CD4-positive, alpha-beta T cell treated with Interleukin-4 for 1 hour (primary cell): ENCODE measurements at places on chromosomes 3 and 15.

GRCh38 chr15:29698030-29698701 is 124.1 kb downstream of the TJP1 start:
- no peak for DNase-seq

DNA sequence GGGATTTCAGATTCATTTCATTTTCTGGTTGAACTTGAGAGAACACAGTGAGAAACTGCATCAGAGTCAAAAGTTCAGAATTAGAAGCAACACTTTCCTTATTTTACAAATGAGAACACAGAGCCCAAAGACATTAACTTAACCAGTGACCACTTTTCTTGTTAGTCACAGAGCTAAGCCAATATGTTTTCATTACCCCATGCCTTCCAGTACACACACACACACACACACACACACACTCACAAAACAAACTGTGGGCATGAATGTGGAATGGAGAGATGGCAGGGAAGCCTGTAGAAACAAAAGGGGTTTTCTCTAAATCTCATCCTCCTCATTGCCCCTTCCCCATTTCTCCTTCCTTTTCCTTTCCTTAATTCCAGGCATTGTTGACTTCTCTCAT is 267.4 kb upstream of the GADL1 start:
- no peak for DNase-seq

- DNase-seq, result no peak
Measured at GRCh38 chr15:62739082-62739481, 303.5 kb upstream of the TPM1 start.

GRCh38 chr3:191238321-191238817 is 39.3 kb downstream of the OSTN start:
- no peak for DNase-seq

DNA sequence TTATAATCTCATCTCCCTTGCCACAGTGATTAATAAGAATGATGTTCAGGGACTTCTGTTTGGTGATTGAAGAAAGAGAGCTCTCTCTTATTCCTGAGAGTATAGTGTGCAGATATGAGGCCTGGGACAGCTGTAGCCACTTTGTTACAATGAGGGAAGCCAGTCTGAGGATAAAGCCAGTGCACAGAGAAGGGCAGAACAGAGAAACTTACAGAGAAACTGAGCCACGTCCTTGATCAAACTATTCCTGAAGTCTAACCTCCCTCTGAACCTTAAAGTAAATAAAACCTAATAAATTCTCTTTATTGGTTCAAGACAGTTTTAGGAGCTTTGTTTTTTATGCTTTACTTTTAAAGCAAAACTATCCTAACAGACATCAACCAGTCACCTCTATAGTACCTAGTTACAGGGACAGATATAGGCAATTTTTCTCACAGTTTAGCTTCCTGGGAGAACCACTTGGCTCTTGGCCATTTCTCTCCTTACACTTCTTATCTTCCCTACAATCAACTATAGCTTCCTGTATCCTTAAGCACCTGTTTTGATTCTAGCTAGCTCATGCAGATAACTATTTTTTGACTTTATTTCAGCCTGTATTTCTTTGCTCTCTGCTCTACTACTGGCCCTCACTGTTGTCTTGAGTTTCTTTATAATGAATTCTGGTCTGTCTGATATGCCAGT is 284.4 kb downstream of the SHQ1 start:
- no peak for DNase-seq

DNA sequence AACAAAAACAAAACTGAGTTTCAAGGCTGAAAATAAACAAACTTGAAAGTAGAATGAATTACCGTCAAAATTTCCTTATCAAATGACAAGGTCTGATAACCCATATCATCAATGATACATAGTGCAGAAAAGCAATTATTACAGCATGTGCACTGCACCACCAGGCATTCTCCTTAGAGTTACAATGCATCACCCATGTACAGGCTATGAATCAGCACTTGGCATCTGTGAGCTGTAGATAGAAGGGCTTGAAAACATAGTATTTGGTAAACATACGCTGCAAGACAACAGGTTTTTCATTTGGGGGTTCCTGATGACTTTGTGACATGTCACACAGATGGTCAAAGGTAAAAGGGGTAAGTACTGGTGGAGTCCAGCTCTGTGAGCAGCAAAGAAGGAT is 265.1 kb downstream of the CTNNB1 start:
- no peak for DNase-seq

- no peak for DNase-seq
Measured at GRCh38 chr15:90419738-90420406, 31.8 kb downstream of the IQGAP1 start.

GRCh38 chr3:137294139-137294538 is 336.4 kb downstream of the IL20RB start:
- DNase-seq, result no peak

GRCh38 chr3:150140614-150141321 is 170.1 kb upstream of the PFN2 start:
- DNase-seq, result no peak

DNA sequence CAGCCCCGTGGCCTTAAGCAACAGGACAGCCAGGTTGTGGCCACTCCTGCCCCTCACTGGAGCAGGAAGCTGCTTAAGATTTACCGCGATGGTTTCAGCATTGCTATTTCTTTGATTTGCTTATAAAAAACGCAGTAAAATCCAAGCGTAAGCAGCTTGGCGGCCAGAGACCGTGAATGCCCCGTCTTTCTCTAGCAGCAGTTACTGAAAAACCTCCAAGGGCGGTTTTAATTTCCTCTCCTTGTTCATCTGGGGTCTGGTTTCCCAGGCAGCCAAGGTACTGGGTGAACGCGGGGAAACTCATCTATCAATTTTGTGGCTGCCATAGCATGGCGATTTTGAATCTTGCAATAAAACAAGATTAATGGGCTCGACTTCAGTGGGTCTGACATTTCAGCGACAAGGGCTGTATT is 130.3 kb downstream of the MINAR1 start:
- DNase-seq, result no peak

GRCh38 chr3:186107215-186108105 is 1.4 kb downstream of the ETV5 start:
- DNase-seq, result no peak

GRCh38 chr3:8900869-8901268 is 62.4 kb downstream of the RAD18 start:
- no peak for DNase-seq

DNA sequence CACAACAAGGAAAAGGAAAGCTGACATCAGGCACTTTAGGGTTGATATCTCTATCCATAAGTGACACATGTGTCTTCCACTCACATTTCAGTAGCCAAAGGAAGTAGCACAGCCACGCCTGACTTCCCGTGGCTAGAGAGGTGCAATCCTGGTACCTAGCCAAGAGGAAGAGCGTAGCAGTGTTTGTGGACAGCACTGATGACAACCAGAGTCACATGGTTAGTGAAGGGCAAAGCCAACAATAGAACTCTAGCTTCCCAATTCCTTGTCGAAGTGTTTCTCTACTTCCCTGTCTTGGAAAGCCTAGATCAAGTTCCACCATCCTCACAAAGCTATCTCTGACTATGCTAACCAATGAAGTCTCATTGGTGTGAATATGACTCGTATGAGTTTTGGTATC is 189.2 kb downstream of the RSL24D1 start:
- no peak for DNase-seq

- no peak for DNase-seq
Measured at GRCh38 chr3:24145481-24145880, 200.4 kb downstream of the NR1D2 start.

GRCh38 chr15:27563765-27564370 is 535.2 kb downstream of the OCA2 start:
- DNase-seq, result no peak

- DNase-seq, result no peak
Measured at GRCh38 chr3:98690876-98691275, 72.3 kb upstream of the ST3GAL6 start.

DNA sequence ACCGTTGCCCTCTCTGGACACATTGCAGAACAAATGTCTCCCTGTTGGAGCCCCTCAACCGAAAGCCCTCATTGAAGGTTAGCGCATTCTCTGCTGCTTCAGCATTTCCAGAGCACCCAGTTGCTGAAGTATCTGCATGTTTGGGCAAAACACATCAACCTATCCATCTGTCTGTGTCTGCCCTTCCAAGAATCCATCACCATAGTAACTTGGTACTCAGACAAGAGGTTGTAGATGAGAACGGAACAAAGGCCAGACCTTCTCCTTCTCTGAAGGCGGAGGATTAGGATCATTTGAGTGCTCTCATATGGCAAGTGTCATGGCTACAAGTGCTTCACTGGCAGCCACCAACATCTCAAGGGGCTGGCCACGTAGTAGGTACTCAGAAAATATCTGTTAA is 23.1 kb upstream of the RHO start:
- DNase-seq, result no peak

GRCh38 chr3:107524841-107525643 is 2.3 kb downstream of the BBX start:
- peak; percentile 50 for DNase-seq

GRCh38 chr3:39189959-39190269 is 2.5 kb downstream of the XIRP1 start:
- DNase-seq, result peak; percentile 75

DNA sequence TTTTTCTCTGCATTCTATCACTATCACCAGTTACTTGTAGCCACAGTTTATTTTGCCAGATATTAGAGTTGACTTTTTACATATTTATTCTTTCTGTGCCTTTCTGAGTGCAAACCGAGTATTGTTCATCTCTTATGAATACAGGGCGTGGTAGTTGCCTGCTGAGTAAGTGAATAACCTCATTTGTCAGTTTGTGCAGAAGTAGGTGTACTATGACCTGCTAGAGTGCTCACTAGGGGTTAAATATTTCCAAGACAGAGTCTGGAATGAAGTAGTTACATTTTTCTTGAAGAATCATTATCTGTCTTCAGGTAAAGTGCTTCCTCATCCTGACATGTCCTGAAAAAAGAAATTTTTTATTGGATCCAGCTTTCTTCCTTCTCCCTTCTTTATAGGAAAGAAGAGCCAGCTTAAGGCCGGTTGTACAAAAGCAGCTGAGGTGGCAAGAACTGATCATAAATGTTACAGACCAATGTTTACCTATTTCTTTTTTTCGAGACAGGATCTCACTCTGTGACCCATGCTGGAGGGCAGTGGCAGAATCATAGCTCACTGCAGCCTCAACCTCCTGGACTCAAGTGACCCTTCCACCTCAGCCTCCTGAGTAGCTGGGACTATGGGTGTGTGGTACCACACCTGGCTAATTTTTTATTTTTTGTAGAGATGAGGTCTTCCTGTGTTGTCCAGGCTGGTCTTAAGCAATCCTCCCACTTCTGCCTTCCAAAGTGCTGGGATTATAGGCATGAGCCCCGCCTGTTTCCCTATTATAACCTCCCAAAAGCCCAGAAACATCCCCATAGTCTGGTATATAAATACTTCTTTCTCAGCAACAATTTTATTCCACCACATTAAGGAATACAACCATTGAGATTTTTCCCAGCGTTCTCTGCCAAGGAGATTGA is 182.5 kb downstream of the TPRG1 start:
- no peak for DNase-seq

DNA sequence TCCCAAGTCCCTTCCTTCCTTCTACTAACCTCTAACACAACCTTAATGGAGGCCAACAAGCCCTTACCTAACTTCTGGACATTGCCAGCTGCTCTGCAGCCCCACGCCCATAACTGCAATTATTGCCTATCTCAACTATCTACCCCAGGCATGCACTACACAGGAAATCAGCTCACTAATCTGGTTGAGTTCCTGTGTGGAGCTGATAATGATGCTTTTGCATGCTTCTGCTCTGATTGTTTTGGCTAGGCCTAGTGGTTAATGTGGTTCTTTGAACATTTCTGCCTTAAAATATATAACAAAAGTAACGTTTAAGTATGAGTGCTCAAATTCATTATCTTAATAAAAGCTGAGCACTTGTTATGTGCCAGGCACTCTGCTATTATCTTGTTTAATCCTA is 463.9 kb downstream of the MFSD1 start:
- no peak for DNase-seq

DNA sequence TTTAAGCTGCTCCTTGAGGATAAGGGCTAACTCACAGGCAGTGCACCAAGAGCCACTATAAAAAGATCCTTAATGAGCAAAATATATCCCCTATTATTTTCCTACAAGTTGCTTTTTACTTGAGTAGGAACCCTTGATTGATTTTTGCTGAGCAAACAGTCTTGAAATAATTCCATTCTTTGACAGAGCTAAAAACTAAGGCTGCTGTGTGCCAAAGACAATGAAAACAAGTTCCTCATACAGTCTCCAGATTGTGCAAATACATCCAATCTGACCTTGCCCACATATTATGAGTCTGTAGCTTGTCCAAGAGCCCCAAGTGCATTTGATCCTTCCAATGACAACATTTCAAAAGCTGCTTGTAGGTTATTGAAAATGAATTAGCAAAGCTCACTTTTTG is 15.0 kb downstream of the PRKAR2A start:
- DNase-seq, result no peak

DNA sequence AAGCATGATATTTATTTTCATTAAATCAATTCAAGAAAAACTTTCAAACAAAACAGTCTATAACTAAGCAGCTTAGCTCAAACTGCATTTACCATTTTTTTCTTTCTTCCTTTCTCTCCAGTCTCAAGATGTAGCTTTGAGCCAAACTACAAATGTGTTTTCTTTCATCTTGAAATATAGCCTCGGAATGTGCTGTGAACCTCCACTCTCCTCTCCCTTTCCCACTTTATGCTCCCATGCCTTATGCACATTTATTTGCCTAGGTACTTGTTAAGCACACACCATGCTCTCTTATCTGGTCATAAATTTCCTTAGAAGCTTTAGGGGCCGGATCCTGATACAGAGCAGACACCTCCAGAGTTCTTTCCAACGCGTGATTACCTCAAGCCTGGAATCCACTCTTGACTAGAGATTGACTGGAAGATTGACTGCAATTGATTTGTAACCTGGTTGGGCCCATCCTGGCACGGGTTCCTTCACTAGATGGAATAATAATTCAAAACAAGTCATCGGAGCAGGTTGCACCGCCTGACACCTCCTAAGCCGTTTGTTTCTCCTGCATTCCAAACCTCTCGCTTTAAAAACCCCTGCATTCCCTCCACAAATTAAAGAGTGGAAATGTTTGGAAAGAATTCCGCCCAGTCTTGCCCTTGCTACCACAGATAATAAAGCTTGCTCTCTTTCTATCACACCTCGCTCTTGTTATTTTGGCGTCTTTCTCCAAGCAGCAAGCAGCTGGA is 344.7 kb downstream of the CHL1 start:
- no peak for DNase-seq
